Colonic mucosa (tissue), 4 donors: ENCODE measurements at places on chromosomes 2 and 18. TPM values are rescaled to one million over a fixed set of nuclear protein-coding genes. Genes with fewer than 3 reads are reported as not detected.

- DNase-seq = no peak
Measured at GRCh38 chr2:216283038-216283900, 89.0 kb downstream of the MARCHF4 start.

- DNase-seq = peak; percentile 45
Measured at GRCh38 chr2:125745514-125745913, 910.4 kb upstream of the GYPC start.

DNA sequence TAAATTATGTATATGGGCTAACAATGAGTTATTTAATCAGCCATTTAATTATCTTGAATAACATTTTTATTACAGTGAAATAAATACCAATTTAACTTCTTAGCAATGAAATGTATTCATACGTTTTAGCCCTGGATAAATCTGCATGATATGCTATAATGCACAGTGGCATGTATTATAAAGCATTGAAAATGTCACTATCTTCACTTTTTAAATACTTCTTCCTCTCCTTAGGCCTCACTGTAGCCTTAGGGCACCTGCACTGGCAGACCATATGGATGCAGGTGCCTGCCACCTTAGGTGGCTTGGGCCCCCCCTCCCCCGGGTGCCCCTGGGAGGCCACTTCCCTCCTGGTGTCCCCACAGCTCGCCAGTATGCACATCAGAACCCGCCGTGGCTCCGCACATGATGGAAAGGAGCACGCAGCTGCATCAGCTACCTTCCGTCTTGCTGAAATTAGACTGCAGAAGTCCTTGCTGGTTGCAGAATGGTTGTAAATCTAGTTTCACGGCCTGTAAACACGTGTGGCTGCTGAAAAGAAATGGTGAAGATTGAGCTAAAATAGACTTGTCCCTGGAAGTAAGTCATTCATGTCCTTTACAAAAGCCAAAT lies 56.7 kb downstream of the ADI1 start:
- no peak for DNase-seq

- DNase-seq = no peak
Measured at GRCh38 chr18:23583071-23583865, 3.0 kb downstream of the NPC1 start.

GRCh38 chr2:36918307-36918706 lies 48.0 kb downstream of the STRN start:
- no peak for DNase-seq

GRCh38 chr2:201148434-201148990 lies 32.5 kb downstream of the CFLAR start:
- DNase-seq = no peak

GRCh38 chr2:230717600-230717999 lies 5.0 kb downstream of the CAB39 start:
- DNase-seq = no peak

DNA sequence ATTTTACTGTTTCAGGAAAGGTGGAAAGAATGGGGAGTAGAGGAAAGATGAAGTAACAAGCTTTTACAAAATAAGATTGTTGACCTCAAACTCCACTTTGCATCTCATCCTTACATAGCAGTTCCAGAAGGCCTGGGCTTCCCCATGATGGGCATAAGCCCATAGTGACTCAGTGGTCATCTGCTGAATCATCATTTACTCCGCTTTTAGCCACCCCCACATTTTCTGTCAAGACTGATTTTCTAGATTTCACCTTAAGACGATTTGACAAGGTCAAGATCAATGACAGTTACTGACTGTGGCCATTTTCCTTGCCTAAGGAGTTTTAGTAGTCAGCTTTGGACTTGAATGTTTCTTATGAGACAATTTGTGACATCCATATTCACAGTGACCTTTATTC lies 49.4 kb downstream of the PLEKHM3 start:
- no peak for DNase-seq

The EVA1A gene
- total RNA-seq = 0.77 TPM

The CFC1 gene
- not detected for total RNA-seq

The CCDC93 gene
- total RNA-seq = 37.8 TPM
